ENCODE measurements at places on chromosomes 6 and 20.

DNA sequence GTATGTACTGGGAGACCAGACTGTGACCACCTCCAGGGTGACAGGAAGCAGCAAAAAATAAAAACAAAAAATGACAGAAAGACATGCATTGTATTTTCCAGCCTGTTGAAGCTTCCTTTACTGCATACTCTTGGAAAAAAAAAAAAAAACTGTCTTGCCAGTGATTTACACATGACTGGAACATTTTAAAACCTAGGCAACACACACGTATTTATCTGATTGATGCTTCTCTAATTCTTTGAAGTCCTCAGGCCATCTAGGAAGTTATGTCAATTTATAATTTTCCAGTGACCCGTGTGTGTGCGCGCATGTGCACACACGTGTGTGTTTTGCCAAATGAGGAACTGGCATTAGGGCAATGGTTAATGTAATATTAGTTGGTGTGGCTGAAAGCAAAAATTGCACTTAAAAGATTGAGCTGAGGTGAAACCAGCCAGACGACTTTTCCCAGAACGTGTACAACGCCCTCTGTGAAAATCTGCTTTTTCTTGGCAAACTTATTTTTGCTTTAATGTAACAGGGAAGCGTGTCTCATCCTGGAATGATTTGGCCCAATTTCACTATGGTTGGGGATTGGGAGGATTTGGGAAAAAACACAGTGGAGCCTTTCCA lies 315.2 kb downstream of the TFAP2A start:
- DNase-seq: no peak

GRCh38 chr20:35344354-35344837 lies 52.2 kb upstream of the FAM83C start:
- DNase-seq: no peak

DNA sequence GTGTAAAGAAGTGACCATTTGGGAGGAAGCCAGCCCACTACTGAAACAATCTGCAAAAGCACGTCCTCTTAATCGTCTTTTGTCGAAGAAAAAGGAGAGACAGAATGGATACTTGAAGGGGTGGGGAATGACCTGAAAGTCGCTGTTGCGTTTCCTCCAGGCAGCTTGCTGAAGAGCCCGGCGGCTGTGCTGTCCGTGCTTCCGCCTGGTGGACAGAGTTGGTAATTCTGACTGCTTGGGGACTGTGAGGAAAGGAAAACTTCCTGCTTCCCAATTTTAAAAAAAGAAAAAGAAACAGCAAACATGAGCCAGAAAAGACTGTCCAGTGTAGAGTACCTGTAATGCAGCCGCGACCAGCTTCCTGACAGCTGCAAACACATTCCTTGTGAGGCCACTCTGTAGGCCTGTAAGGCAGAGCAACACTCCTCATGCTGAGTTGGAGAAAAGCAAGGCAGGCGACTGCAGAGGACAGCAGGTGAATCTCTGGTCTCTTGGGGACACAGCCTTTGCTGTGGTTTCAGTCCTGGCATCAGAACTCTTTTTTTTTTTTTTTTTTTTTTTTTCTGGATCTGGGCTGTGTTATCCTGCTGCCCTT lies 251.1 kb upstream of the TBX18 start:
- DNase-seq: no peak

GRCh38 chr20:58522666-58523065 lies 7.5 kb upstream of the APCDD1L start:
- no peak for DNase-seq

DNA sequence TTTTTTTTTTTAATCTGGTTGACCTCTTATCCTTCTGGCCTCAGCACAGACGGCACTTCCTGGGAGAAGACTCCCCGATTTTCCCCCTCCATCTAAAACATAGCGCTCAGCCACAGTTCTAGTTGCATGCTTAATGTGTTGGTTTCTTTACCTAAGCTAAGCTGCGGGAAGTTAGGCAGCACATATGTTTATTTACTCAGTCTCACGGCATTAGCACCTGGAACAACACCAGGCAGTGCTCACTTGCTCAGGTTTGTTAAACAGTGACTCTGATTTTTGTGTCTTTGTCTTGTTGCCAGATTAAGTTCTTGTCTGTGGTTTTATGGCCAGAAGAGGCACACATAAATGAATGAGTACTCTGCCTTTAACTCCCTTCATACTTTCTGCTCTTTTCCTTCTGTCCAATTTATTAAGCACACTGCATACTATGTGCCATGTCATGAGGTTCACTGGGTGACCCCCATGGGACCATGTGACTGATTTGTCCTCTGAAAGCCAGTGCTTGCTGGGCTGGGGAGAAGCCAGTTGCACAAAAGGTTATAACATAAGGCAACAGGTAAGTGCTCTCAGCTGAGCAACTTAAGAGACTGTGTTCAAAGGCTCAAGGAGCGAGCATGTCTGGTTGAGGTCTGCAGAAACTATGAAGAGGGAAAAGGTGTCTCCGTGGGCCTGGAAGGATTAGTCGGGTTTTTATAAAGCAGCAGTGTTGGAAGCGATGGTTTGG lies 93.6 kb downstream of the RPP40 start:
- no peak for DNase-seq

GRCh38 chr6:90000864-90001731 lies 106.8 kb downstream of the GJA10 start:
- no peak for DNase-seq

DNA sequence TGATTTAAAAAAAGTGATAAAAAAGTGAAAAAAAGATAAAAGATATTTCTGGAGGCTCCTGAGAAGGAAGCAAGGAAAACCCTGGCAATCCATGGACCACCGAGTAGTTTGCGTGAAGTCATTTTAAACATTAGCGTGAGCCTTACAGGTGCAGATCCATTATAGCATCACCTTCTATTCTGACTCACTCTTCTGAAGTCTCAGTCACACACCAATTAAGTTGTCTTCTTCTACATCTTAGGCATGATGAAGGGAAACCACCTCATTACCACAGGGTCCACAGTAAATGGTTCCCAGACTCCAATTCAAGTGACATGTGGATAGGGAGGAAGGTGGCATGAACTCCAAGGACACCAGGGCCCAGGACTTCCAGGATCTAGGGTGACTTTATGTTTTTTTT lies 99.1 kb downstream of the GJA10 start:
- DNase-seq: no peak

- no peak for DNase-seq
These were observed 22.6 kb downstream of the MDGA1 start for GRCh38 chr6:37675100-37675499.

DNA sequence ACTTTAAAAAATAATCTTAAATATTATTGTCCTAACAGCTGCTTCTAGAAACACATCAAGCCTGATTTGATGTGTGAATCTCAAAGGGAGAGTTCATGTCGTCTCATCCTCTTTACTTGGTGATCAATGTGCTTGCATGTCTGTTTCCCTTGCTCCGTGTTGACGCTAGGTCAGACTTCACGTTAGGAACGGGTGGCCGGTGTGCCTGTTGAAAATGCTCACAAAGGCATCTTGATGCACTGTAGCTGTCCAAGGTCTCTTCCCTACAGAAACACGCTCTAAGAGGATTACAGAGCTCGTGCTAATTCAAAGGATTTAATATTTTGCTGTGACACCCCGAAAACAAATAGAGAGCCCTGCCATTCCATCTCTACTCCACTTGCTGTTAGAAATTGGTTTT lies 84.6 kb downstream of the ID4 start:
- DNase-seq: no peak

DNA sequence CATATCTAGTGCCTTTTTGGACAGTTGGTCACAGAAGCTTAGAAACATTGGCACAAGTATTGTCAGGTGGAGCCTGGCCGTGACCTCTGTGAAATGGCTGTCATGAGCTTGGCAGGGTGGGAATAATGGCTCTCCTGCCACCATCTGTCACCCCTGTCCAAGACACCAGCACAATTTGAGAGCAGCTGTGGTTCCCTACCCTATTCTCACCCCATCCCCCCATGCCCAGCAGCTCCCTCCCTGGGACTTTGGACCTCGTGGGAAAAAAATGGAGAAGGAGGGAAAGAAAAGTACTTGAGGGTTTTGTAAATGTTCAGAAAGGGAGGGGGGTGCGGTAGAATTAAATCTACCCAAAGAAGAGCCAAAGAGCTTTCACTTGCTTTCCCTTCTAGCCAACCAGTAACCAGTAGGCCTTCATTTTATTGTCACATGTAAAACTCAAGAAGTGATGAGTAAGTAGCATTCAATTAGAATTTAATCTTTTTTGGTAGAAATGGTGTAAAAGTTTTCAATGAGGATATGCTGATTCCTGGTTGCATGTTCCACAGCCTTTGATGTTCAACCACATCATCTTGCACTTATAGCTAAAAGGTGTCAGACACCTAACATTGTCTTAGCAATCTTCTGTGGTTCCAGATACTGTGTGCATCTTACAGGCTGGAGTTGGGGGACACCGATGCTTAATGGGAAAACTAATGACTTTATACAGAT lies 263.5 kb upstream of the TAB2 start:
- DNase-seq: no peak

- no peak for DNase-seq
These were observed 46.2 kb upstream of the CEP85L start for GRCh38 chr6:118697554-118697953.

DNA sequence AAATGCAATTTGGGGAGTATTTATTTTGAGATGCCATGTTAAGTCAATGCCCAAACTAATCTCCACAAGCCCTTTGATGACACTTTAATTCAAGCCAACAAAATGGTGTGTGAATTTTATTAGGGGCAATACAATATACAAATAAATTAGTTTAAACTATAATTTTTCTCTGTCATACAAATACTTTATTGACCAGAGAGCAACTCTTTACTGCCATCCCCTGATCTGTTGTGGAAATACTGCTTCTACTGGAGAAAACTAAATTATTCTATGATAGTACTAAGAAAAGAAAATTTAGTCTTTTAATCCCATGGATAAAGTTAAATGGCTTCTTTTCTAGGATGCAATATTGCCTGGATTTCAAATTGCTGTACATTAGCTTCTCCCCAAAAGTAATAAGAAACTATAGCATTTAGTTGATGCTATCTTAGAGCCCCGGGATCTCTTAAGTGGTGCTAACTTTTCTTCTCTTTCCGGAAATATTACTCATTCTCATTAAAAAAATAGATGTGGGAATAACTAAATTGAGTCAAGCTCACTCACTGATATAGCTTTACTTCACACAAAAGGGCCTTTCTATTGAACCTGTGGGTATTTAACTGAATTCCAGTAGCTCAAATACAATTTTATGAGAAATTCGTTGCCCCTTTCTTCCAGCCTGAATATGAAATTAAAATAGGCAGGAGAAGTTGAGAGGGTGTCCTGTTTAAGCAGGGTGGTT lies 49.2 kb downstream of the SMPDL3A start:
- DNase-seq: no peak

- no peak for DNase-seq
These were observed 12.1 kb downstream of the ZDHHC14 start for GRCh38 chr6:157392927-157393668.

DNA sequence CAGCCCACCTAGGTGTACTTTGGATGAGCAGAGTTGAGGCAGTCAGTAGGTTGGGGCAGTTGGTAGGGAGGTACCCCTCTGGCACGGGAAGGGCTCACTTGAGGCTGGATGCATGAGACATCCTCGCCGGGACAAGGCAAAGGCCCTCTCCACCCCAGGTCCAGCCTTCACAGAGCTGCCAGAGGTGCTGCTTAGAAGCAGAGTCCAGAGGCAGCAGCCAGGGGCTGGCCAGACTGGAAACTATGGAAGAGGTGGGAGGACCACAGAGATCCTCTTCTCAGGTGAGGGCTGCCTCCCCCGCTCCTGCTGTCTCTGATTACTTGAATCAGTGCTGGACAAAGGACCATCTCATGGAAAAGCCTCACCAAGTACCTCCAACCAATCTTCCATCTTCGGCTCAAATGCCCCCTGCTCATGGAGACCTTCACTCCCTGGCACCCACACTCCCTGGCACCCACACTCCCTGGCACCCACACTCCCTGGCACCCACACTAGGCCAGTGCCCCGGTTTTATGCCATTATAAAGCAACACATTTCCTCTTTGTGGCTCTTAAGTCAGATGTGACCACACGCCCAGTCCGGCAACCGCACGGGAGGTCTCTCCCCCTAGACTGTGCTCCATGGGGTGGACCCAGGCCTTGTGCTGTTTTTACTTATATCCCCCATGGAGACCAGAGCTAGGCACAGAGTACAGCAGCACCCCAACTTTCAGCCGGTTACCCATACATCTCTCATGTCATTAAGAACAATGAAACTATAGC lies 100.1 kb downstream of the YTHDF1 start:
- DNase-seq: no peak

GRCh38 chr20:62009869-62010445 lies 55.7 kb downstream of the TAF4 start:
- DNase-seq: no peak

- DNase-seq: no peak
These were observed 75.9 kb downstream of the EPHA7 start for GRCh38 chr6:93343476-93343875.

GRCh38 chr6:156583083-156583482 lies 194.1 kb upstream of the ARID1B start:
- DNase-seq: no peak

DNA sequence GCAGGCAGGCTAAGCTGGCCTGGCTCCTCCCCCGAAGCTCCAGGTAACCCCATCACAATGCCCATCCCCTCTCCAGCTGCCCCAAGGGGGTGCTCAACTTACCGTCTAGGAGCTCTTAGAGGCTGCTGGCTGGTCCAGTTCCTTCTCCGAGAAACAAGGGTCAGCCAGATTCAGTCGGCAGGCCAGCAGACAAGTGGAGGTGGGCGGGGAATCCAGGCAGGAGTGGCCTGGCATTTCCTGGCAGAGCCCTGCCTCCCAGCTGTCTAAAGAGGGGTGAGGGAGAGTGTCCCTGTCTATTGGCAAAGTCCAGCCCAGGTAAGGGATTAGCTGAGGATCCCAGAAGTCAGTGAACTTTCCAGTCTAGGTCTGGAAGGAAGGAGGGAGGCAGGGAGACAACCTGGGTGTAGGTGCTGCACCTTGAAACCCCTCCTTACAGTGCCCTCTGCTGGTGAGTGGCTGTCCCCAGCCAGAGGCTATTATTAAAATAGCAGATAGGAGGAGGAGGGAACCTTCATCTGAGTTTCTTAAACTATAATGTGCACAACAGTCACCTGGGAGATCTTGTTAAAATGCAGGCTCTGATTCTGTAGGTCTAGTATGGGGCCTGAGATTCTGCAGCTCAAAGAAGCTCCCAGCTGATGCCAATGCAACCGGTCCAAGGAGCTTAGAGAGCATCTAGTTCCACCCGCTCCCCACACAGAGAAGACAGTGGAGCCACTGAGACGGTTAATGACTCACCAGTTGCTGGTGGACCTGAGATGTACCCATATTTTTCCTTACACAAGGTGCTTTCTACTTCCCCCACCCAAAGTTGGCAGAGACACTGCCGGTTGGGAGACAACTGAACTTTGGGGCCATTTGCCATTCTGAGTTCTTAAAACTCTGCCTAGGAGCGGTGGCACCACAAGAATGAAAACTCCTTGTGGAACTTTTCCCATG lies at the start of gene UNC5CL:
Gene UNC5CL, minus strand, starts transcription at position 162 of the 939 bp plus-strand sequence. CDS start 4,147 bp downstream, outside the sequence.
- peak; percentile 24 for DNase-seq

- DNase-seq: no peak
These were observed 98.6 kb downstream of the BTBD3 start for GRCh38 chr20:12016291-12016690.

DNA sequence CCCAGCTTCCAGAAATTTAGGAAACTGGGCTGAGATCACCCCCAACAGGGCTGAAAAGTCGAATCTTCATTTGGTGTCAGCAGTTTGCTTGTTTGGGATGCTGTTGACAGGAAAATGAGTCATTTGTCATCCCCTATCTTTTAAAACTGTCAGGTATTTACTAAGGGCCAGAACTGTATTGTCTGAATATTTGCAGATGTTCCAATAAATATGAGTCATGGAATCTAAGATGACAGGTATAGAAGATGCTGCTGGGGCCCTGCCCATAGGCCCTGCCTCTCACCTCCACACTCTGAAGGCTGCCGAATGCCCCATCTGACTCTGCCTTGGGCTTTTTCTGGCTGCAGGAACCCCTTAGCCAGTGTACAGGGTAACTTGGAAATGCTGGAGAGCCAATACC lies 3.9 kb downstream of the ETV7 start:
- no peak for DNase-seq
